Non-pigmented ciliary epithelial cell (primary cell): ENCODE measurements at places on chromosomes 2 and 18.

DNA sequence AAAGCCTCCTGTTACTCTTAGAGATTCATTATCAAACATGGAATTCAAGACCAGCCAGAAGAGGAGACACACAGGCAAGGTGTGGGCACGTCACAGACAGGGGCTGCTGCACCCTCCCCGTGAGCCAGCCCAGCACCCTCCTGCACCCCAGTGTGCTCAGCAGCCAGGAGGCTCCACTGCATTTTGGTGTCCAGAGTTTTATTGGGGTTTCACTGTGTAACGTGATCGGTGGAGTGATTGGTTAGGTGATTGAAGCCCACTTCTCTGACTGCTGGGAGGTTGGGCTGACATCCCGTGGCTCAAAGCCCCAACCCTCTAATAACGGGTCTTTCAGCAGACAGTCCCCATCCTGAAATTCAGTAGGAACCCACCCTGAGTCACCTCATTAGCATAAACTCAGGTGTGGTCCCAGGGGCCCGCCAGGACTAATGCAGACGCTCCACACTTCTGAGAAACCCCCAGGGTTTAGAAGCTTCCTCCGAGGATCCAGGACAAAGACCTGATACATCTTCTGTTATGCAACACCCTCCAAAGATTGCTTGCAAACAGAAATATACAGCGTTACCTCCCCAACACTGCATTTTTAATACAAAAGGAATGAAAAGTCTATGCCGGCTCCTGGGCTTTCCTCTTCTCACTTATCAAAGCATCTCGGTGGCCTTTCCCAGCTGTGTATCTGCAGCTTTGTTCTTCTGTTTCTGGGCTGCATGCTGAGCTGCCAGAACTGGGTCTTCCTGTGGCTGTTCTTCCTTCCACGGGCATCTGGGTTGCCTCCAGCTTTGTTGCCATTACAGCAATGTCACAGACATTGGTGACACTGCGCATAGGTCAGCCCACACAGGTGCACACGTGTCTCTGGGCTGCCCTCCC is 43.7 kb upstream of the SNED1 start:
- no peak for DNase-seq

DNA sequence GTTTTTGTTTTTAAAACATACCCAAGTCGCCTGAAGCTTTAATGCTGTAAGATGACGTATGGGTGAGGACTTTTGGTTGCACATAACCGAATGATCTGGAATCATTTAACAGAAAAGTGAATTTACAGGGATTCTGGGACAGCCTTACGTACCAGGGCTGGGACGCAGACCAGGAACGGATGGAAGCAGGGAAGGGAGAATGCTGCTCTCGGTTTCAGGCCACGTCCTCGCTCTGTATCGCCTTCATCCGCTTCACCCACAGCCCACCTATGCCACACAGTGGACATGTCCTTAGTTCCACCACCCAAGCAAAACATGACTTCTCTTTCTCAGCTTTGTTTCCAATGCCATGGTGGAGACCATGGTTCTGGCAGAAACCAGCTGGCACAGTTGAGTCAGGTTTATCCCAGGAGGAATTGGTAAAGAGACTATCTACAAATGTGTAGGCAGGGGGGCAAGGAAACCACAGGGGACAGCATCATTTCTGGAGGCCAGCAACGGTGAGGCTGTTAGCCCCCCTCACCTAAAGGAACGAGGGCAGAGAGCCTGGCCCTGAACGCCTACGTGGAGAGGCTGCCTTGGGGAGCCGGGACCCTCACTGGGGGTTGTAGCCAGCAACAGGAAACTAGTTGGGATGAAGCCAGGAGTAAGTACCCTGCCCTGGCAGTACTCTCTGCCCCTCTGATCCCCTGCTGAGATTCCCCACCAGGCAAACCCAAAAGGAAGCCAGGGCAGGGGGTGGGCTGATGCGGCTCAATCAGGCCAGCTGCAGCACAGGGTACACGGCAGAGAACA is 132.5 kb downstream of the NDUFA10 start:
- DNase-seq = no peak

- no peak for DNase-seq
Observed at GRCh38 chr2:53877556-53877955, 17.8 kb upstream of the GPR75 start.

GRCh38 chr2:38528008-38528442 is 74.7 kb downstream of the HNRNPLL start:
- no peak for DNase-seq

GRCh38 chr2:128396500-128396891 is 77.8 kb upstream of the HS6ST1 start:
- DNase-seq = no peak

- DNase-seq = no peak
Observed at GRCh38 chr2:222108957-222109585, 189.7 kb downstream of the PAX3 start.

DNA sequence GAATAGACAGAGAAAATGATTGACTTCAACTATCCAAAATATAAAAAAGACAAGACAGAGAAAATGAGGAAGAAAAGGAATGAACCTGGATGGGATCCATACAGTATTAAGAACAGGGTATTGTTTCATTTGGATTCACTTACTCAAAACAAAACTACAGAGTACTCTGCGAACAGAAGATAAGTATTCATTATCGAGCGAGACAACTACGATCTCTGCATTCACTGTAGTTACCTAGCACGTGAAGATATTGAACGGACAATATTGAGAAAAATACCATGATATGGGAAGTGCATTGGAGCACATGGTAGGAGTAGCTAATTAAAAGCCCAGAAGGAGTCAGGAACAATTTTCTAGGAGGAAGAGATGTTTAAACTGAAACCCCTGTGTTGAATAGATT is 1.0 kb upstream of the ORC2 start:
- no peak for DNase-seq

- no peak for DNase-seq
Observed at GRCh38 chr2:73028841-73029240, 42.7 kb downstream of the SFXN5 start.

GRCh38 chr18:3216987-3217386 is 2.8 kb downstream of the MYOM1 start:
- DNase-seq = no peak

GRCh38 chr2:208248601-208249000 is 6.3 kb downstream of the IDH1 start:
- DNase-seq = no peak

GRCh38 chr2:19114126-19114525 is 244.3 kb downstream of the OSR1 start:
- no peak for DNase-seq

DNA sequence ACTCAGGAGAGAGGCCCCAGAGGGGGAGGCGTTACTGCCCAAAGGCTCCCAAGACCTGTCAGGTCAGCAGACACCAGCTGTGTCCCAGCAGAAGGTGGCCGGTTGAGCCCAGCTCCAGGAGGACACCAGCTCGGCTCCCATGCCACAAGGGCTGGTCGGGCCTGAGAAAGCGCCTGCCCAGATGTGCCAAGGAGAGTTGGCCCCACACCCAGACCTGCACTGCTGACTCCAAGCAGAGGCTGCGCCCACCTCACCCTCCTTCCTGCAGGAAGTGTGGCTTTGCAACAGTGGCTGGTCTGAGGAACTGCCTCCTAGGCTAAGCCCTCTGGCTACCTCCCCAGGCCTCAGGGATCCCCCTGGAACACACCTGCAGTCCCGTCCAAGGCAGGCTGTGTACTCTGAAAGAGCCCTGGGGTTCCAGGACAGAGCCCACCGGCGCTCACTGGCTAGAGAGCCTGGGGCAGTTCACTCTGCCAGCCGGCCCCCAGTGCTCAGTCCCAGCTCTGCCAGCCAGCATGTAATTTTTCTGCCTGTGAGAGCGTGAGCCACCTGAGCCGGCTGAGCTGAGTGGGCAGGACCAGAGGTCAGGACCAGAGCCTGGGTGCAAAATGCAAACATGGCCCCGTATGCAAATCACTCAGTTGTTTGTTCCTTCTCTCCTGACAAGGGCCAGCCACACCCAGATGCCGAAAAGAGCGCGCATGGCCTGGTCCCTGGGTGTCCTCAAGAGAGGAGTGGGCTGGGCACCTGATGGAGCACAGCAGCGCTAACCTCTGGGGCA is 36.9 kb upstream of the PTMA start:
- no peak for DNase-seq
